ENCODE measurements at places on chromosomes 16 and 17.

DNA sequence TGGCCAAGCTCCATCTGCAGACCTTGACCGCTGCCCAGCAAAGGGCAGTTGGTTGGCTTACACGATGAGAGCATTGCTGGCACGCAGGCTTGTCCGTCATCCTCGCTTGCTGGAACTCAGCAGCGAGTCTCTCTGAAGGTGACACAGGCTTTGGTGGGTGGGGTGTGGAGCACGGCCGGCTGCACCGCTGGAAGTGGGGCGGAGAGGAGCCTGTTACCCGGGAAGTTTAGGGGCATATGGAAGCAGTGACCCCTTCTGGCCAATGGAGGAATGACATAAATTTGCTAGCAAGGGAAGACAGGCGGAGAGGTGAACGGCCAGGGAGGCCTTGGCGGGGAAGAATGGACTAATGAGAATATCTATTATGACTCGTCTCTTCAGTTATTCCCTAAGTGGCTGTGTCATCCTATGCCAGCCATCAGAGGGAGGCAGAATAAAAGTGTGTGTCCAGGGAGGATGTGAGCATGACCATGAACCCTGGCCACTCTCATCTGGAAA lies 65.9 kb upstream of the SDK2 start:
- DNase-seq = peak; percentile 20

DNA sequence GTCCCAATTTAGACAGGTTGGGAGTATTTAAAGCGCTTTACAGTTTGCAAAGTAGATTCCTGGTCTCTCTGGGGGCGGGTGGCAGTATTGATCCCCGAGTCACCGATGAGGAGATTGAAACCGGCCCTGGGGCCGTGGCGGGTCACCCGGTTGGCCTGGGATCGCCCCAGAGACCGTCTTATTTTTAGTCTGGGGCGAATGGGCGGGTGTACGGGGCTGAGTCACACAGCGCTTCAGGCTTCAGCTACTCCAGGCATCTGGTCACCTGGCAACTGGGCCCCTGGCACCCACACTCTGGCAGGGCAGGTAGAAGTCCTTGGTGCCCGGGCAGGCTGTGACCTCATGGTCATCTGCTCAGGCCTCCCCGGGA lies 669 bp downstream of the MIEF2 start:
- no peak for DNase-seq

- DNase-seq = no peak
Observed at GRCh38 chr16:87131996-87132345, 185.2 kb downstream of the C16orf95 start.

DNA sequence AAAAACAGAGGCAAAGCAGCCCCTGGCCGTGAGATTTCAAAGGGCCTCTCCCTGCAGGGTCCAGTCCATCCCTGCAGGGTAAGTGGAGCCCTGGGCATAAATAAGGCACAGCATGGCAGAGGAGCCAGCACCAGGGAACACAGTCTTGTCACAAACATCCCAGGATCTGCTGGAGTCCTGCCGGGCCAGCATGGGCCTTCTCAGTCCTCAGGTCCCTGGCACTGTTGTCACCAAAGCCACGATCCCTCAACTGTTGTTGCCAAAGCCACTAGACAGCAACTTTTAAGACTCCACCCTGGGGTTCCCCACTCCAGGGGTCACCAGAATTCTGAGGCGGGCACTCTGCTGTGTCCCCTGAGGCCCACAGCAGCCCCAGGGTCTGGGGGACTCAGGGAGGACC lies 47.8 kb upstream of the BAHCC1 start:
- DNase-seq = no peak

DNA sequence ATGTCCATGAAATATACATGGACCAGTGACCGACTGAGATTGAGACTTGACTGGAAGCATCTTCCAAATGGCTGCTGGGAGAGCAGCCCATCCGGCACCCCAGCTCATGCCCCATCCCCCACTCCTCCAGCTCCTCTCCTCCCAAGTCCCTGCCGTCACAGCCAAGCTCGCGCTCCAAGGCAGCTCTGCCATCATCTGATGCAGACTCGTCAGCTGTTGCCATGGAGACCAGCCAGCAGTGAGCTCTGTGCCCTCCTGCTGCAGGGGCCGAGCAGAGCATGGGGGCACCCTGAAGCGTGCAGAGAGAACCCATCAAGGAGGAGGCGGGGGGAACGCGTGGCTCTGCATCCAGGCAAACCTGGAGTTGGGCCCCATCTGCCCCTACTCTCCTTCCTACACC lies 74.5 kb upstream of the TNRC6C start:
- no peak for DNase-seq

DNA sequence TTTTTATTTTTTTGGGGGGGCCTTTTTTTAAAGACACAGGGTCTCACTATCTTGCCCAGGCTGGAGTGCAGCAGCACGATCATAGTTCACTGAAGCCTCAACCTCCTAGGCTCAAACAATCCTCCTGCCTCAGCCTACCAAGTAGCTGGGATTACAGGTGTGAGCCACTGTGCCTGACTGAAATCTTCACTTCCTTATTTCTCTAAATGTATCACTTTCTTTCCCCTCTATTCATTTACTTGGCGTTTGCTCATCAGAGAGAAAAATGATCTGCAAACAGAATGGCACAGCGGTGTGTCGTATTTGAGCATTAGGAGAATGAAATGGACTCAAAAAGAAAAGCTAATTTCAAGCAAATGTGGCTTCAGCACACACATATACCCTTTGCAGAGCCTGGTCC lies 44.3 kb upstream of the CDH5 start:
- DNase-seq = no peak

DNA sequence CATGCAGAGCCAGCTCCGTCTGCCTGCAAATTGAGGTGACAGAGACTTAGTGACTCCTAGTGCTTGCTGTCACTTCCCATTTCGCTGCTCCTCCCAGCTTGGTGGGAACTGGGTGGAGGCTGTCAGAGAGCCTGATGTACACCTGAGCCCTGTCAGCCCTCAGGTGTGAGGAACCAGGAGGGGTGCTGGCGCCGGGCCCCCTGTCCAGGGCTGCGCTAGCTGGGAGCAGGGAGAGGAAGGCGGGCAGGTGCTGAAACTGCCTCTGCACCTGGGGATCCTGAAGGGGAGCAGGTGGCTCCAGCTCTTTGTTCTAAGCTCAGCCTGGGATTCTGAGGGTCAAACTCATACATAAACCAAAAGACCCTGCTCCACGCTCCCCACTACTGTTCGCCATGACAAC lies 10.8 kb upstream of the WSCD1 start:
- no peak for DNase-seq

DNA sequence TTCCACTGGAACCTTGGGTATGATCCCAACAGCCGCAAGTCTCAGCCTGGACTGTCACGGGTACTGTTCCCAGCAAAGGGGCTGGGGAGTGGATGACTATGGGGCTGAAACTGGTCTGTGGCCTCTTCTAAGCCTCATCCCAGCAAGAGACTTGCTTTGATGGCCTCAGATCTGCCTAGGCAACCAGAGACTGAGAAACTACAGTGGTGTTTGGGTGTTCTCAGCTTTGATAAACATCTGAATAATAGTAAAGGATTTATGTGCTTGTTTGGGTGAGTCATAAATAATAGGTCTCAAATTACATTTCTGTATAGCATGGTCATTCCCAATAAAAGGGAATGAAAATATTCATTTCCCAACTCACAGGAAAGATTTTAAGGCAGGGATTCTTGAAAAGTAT lies 30.2 kb upstream of the ULK2 start:
- DNase-seq = no peak

GRCh38 chr17:21843951-21844590 lies 151.7 kb downstream of the KCNJ18 start:
- no peak for DNase-seq

- DNase-seq = no peak
Observed at GRCh38 chr16:48556913-48557351, 53.0 kb downstream of the N4BP1 start.

DNA sequence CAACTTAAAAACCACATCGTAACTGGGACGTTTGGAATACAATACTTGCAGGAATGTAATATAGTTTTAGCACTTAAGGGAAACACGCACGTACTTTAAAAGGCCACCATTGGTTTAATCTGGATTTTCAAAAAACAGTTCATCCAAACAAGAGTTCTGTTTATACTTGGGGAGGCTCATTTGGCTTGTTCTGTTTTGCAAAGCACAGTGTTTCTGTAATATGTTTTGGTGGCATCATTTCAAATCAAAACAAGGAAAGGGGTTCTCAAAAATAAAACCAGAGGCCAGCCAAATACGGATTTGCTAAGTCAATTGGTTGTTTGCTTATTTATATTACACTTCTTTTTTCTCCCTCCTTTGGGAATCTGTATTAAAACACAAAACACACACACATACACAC lies 656.1 kb upstream of the SOX9 start:
- DNase-seq = no peak

- no peak for DNase-seq
Observed at GRCh38 chr17:58276423-58276822, 4.3 kb downstream of the MPO start.

DNA sequence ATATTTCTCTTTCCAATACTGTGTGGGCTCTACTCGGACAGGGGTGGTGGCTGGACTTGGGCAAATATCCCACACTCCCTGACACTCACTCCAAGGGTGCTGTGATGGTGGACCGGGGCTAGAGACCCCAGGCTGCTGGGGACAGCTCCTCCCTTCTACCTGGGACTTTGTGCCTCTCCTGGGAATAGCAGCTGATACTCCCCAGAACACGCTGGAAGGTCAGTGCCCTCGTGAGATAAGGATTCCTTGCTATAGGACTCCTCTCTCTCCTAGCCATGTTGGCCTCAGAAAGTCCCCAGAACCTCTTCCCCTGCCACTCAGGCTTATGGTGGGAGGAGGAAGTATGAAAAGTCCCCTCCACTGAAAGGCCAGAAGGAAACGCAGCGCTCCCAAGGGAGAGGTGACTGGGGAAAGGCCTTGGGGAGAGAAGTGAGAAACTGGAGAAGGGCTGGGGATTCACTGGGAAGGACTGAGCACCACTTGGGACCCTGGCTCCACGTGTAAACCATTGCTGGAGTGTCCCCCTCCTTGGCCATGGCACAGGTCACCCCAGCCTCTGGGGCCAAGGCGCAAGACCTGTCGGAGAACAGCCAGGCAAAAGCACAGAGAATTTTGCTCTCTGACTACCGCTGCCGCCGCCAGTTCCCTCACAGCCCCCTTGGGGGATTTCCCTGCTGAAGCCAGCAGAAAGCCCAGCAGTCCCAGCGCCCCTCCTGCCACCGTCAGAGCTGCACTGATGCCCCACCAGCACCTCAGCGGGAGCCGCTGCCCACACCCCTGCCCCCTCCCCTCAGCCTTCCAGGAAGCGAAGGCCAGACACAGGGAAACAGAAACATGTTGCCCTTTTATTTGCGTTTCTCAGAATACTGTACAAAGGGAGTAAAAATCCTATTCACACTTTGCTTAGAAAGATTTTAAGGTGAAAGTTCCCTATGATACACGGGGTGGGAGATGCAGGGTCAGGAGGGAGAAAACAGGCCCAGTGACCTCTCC lies 2.1 kb upstream of the GSDMB start:
- no peak for DNase-seq

DNA sequence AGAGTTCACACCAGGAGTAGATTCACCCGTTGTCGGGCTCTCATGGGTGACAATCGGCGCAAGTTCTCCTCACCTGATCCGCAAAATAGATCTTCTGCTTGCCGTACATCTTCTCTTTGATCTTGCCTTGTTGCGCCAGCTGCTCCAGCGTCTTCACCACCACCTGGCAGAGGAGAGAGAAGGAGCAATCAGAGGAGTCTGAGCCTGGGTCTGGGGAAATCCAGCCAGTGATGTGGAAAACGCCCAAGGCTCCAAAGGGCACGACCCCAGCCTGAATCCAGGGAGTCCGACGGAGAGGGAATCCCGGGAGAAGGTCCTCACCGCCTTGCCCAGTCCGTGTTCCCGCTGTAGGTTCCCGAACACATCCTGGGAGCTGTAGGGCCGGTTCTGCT lies 393 bp downstream of the PSMC3IP start:
- DNase-seq = no peak

DNA sequence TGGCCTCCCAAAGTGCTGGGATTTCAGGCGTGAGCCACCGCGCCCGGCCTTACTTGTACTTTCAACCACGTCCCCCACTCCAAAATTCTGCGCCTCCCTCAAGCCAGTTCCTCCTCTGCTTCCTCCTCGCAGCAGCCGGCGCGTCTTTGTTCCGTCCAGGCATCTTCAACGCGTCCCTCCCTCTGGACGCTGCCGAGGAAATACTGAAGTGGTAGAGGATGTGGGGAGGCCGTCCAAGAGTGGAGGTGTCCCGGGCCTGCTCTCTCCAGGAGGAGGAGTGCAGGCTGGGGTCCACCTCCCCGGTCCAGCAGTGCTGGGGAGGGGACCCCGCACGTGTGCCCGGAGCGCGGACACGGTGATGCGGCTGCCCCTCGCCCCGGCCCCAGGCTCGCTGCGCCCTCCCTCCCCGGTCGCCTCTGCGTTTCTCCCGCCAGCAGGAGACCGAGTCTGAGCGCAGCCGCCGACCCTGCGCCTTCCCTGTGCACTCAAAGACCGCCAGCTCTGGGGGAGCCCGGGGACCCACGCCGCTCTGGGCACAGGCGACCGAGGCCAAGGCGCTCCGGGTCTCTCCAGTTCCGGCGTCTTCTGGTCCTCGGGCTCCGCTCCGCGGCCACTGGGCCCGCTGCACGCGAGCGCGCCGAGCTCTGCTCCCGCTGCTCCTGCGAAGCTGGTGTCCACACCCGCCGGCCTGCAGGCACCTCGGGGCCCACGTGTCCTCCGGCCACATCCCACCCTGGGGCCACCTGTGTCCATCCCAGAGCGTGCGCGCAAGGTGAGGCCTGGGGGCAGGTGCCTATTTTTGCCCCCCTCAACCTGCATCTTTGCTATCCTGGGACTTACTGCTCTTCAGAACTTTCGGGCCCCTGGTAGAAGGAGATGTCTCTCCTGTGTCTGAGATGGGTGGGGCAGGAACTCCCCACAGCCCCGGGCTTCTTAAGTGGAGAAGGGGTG lies 31.7 kb downstream of the OSBPL7 start:
- DNase-seq = peak; percentile 28

GRCh38 chr16:86608301-86608747 lies 30.0 kb downstream of the FOXL1 start:
- DNase-seq = no peak

Data from stimulated activated CD8-positive, alpha-beta memory T cell treated with anti-CD3 and anti-CD28 coated beads, Interleukin-15, amount 100 ng/mL, for 24 hours (primary cell).